Muscle of back (tissue), 13 donors: ENCODE measurements at places on chromosomes 4 and X.

- no peak for DNase-seq
These were observed 348.5 kb downstream of the INPP4B start for GRCh38 chr4:142497606-142498005.

DNA sequence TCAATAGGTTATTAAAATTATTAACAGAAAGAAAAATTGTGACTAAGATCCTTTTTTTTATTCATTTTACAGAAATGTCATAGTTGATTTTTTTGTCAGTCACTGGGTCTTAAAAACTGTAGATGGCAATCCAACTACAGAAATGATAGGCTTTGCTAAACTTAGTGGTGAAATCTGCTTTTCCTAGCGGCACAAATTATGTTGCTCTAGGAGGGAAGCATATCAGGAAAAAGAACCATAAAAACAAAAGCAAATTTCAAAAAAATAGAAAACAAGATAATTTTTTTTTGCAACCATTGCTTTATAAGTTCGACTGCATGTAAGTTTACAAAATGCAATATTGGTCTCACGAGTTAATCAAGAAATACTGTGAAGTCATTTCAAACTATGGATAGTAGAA is 443.5 kb upstream of the IGFBP7 start:
- no peak for DNase-seq

DNA sequence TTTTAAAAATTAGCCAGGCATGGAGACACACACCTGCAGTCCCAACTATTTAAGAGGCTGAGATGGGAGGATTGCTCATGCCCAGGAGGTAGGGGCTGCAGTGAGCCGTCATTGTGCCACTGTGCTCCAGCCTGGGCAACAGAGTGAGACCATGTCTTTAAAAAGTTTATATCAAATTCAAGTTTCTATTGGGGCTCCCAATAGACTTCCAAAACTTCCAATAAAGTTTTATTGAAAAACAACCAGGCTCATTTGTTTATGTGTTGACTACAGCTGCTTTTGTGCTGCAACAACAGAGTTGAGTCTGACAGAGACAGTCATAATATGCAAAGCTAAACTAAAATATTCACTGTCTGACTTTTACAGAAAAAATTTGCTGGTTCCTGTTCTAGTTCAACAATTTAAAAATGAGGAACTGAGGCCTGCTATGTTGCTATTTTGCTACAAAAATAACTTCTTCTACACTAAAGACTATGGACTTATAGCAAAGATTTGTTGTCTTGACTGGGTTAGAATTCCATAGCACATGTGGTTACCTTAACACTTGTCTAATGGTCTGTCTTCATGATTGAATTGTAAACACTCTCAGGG is 63.3 kb upstream of the RELL1 start:
- no peak for DNase-seq

DNA sequence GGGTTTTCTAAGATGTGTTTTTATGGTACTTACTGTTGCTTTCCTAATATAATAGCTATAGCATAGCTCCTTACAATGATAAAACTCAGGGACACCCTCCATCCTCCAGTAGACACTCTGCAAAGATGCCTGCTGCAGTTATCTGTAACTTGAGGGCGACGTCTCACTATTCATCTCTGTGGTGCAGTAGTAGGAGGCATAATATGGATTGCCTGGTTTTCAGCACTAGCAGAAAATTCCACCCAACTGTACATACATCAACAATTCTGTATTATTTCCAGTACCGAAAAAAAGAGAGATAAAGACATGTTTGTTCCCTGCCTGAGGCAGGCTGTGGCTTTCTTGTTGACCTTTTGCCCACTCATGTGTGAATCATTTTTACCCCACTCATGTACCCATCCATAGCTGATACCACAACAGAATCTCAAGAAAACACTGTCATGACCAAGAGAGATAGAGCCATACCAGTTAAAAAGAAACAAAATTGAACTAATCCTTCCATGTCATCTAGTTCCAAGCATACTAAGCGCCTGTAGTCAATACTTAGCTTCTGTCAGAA is 220.1 kb downstream of the RAB28 start:
- no peak for DNase-seq

GRCh38 chr4:175330652-175331051 is 412.5 kb downstream of the ADAM29 start:
- DNase-seq, result no peak

DNA sequence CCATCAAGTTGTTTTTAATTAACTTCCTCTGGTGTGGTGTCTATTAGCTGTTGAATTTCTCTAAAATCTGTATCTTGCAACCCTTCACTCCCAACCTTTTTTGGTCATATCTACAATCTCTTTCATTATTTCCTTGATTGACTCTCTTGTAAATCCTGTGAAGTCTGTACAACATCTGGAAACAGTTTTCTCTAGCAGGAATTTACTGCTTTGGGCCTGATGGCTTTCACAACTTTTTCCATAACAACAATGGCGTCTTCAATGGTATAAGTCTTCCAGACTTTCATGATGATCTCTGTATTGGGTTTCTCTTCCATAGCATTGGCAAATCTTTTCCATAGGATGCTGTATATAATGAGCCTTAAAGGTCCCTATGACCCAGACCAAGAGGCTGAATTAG is 49.0 kb downstream of the TBC1D19 start:
- no peak for DNase-seq

- DNase-seq, result no peak
These were observed 286.4 kb downstream of the BCOR start for GRCh38 chrX:39811376-39811775.

DNA sequence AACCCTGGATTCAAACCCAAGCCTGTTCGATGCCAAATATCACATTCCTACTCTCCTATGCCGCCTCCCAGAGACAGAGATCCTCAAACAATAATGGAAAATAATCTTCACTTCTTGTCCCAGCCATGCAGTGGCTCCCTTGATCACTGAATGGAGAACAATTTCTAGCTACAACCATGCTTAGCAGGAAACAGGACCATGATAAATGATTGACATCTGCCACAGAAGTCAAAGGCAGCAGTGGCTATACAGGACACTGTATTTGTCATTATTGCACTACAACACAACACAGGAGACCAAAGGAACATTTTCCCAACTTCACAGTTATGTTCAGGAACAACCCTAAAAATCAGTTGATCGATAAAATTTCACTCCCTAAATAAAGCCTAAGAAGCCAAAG is 243.3 kb upstream of the SLC7A11 start:
- no peak for DNase-seq

- DNase-seq, result peak; percentile 23
These were observed 47.4 kb downstream of the CXXC4 start for GRCh38 chr4:104447294-104447693.

DNA sequence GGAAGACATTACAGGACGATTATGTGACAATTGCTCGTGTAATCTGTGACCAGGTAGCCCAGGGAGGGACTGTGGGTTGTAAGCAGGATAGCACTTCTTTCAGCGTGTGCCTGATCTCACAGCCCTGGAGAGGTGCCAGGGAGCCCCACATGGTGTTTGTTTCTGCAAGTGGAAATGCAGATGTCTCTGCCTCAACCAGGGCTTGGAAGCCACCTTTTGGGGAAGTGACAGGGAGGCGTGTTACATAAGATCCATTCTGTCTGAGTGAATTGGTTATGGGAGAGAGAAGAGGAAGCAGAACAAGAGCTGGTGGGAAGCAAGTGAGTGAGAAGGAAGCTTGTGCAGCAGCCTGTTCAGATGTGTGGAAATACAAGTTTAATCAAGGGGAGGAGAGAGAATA is 104.5 kb upstream of the GATB start:
- DNase-seq, result peak; percentile 19

DNA sequence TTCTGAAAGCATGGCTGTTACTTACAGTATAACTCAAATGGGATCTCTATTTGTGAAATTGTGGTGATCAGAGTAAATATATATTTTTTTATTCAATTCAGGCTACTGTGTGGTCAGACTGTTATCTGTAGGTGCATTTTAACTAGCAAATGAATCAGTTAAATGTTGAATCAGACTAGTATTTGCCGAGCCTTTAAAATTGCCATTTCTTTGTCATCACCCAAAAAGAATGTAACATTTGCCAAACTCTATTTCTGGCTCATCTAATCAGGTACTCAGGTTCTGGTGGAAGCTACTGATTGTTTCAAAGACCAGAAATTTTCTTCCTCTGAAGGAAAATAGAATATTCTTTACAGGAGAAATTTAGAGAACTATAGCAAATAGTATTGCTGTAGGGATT is 1.8 kb upstream of the NAA15 start:
- DNase-seq, result no peak

GRCh38 chrX:55867708-55868107 is 150.2 kb downstream of the RRAGB start:
- DNase-seq, result no peak

DNA sequence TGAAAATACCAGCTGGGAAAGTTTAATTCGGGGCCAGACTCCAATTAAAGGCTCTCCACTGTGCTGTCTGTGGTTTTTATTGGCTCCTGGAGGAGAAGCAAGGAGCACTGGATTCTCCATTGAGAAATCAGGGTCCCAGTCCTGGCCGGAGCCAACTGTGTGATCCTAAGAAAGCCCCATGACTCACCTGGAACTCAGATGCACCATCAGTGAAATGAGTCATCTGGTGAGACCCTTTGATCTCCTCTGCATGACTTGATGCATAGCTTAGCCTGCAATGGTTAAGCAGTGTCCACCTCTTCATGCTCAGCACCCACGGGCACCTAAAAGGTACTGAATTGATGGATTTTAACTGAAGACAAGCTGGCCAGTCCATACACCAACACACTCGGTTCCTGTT is 119.2 kb upstream of the VCX3B start:
- no peak for DNase-seq

GRCh38 chrX:116756958-116757357 is 294.2 kb upstream of the CT83 start:
- peak; percentile 33 for DNase-seq

DNA sequence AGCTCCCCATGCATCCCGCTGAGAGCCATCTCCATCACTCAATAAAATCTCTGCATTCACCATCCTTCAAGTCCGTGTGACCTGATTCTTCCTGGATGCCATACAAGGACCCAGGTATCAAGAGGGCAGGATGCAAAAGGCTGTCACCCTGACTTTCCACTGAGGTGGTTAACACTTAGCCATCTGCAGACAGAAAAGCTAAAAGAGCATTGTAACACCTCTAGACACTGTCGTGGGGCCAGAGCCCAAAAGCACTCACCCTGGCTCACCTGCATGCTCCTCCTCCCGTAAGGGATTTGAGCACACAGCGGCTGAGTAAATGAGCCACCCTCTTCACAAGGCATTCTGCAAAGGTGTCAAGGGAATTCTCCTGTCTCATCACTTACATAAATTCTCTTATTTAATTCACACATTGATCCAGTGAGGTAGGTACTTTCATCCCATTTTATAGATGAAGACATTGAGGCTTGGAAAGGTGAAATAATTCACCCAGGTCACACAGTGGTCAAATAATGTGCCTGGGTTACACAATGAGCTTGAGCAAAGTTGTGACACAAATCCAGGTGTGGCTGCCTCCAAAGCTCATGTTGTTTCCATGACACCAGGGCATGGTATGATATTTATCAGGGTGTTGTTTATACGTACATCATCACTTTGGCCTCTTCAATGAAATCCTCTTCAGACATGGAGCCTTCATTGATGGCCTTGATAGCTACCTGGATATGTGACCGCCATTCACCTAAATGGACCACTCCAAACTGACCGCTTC is 48.0 kb downstream of the TXK start:
- DNase-seq, result no peak

GRCh38 chrX:46695491-46695890 is 63.4 kb downstream of the SLC9A7 start:
- no peak for DNase-seq

GRCh38 chrX:124045109-124045508 is 83.6 kb downstream of the STAG2 start:
- DNase-seq, result no peak

DNA sequence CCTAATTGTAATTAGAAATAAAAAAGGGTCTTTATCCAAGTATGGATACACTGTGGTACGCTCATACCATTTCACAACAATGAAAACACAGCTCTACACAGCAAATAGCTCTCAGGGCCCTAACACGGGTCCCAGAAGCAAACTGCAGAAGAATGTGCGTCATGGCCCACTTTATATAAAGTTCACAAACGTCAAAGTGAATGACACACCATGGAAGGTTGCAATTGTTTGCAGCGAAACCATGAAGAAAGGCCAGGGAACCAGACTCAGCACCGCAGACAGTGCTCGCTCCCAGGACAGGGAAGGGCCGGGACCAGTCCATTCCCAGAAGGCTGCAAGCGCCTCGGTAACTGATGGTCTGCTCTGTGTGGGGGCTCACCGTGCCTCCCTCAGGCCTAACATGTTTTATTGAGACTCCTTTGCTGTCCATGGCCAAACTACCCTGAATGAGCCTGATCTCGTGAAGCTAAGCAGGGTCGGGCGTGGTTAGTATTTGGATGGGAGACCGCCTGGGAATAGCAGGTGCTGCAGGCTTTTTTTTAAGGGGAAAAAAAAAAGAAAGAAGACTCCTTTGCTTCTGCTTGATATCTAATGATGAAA is 47.8 kb downstream of the ACOX3 start:
- DNase-seq, result no peak

- peak; percentile 84 for DNase-seq
These were observed 16.7 kb upstream of the SOD3 start for GRCh38 chr4:24778464-24779225.

- DNase-seq, result no peak
These were observed 3.9 kb upstream of the ADRA2C start for GRCh38 chr4:3762264-3762663.

GRCh38 chr4:168440442-168441264 is 39.6 kb downstream of the DDX60L start:
- DNase-seq, result peak; percentile 51

DNA sequence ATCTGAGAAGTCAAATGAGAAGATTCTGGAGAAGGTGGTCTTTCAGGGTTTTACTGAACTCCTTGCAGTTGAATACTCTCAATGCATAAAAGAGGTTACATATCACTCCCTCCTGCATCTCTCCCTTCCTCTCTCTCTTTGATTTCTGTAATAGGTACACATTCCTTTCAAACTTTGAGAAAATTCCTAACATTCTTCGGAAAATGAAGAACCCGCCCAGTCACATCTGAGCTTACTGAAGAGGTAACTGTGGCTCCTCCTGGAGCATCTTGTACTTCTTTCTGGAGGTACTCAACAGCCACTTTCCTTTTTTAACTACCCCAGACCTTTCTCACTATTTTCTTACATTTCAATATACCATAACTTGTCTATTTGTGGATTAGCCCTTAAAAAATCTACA is 24.7 kb downstream of the NDST3 start:
- no peak for DNase-seq

- no peak for DNase-seq
These were observed 82.8 kb upstream of the CAMK2D start for GRCh38 chr4:113844369-113844768.

- DNase-seq, result peak; percentile 47
These were observed 125.7 kb upstream of the GPC4 start for GRCh38 chrX:133541021-133541420.

GRCh38 chr4:32472918-32473317 is 1752.7 kb downstream of the PCDH7 start:
- no peak for DNase-seq

DNA sequence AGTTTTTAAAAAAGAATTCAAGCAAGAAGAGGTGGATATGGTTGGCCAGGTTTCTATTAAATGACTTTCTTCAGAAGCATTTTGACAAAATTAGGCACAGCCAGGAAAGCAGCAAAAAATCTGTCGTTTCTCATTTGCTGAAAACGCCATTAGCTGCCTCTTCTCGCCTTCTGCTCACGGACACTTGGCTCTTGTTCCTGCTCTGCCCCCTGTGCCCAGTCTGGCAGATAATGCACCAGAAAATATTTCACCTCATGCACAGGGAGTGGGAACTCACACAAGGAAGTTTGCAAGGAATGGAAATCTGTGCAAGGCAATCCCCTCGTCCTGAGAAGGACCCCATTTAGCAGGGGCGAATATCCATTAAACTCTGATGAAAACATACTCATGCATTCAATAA is 260.0 kb downstream of the PACRGL start:
- no peak for DNase-seq
